Fibroblast of mammary gland (primary cell): ENCODE measurements at places on chromosomes 13 and 19.

- no peak for DNase-seq
Measured at GRCh38 chr13:112168761-112169160, 101.8 kb downstream of the SOX1 start.

- DNase-seq = no peak
Measured at GRCh38 chr19:38647966-38648768, 718 bp downstream of the ACTN4 start.

GRCh38 chr19:35723671-35724070, 5.9 kb downstream of the KMT2B start:
- no peak for DNase-seq

DNA sequence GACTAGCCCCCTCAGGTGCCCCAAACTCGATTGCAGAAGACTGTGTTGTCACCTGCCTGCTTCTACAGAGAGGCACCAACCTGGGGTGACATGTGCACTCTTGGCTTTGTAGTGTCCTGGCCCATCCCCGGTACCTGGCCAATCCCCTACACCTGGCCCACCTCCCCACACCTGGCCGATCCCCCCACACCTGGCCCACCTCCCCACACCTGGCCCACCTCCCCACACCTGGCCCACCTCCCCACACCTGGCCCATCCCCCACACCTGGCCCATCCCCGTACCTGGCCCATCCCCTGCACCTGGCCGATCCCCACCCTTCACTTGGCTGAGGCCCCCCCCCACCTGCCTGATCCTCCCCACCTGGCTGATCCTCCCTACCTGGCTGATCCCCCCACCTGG, 25.4 kb downstream of the ATP11A start:
- DNase-seq = no peak
